ENCODE measurements at places on chromosomes 3 and 15.

- no peak for DNase-seq
Observed at GRCh38 chr3:121621491-121621890, 28.3 kb downstream of the FBXO40 start.

GRCh38 chr15:49815950-49816349 is 195.1 kb downstream of the DTWD1 start:
- DNase-seq: no peak

DNA sequence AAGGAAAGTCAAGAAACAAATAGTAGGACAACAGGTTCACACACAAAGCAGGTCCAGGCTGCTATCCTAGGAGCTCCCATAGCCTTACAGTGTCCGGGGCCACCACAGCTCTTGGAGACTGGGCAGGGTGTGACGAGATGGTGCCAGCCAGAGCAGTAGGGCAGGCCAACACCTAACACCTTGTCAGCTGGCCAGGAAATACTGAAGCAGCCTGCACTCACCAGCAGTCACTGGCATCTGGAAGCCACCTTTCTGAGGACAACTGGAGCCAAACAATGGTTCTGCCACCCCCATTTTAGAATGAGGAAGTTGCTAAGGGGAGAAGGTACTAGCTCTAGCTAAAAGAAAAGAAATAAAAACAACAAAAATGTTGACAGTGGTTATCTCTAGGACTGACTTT is 47.2 kb downstream of the CCDC12 start:
- DNase-seq: no peak

- no peak for DNase-seq
Observed at GRCh38 chr15:89352476-89352875, 17.9 kb upstream of the POLG start.

GRCh38 chr3:67882981-67883380 is 228.6 kb upstream of the SUCLG2 start:
- no peak for DNase-seq

- DNase-seq: no peak
Observed at GRCh38 chr3:115518100-115518852, 105.0 kb upstream of the GAP43 start.

GRCh38 chr3:55160241-55160983 is 232.6 kb upstream of the LRTM1 start:
- no peak for DNase-seq

- no peak for DNase-seq
Observed at GRCh38 chr3:54578417-54578816, 349.4 kb downstream of the LRTM1 start.

- no peak for DNase-seq
Observed at GRCh38 chr3:44016818-44017217, 224.9 kb upstream of the TOPAZ1 start.

GRCh38 chr15:93029836-93030429 is 59.1 kb downstream of the RGMA start:
- no peak for DNase-seq

- no peak for DNase-seq
Observed at GRCh38 chr3:104943974-104944373, 422.7 kb upstream of the ALCAM start.

DNA sequence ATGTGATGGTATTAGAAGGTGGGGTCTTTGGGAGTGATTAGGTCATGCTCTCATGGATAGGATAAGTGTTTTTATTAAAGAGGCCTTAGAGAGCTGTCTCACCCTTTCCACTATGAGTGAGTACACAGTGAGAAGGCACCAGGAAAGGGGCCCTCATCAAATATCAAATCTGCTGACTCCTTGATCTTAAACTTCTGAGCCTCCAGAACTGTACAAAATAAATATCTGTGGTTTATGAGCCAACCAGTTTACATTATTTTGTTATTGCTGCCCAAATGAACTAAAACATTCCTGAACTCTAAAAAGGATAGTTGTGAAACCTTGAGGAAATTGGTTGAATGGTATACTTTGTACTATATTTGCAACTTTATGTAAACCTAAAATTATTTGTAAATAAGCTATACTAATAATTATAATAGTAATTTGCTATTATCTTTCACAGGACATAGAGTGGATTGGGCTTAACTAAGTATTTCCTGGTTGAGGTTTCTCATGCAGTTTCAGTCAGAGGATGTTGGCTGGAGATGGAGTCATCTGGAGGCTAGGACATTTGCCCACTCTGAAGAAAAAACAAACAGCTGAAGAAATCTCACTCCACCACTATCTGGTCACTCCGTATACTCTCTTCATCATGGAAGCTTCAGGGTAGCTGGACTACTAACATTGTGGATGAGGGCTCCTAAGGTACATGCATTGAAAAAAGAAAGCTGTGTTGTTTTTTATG is 1068.6 kb upstream of the CADM2 start:
- no peak for DNase-seq

DNA sequence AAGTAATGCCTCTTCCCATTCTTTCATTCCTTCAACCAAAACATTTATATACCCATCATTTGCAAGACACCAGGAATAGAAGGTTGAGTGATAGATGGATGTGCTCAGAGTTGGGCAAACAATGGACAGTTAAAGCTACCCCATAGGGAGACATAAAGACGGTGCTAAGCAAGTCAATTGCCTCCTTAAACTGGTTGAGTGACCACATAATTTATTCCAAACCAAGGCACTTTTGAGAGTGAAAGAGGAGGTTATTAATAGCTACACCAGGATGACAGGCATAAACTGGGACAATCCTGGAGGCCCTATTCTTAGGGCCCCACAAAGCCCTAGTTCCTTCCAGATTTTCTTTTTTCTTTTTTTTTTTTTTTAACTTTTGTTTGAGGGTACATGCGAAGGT is 21.4 kb upstream of the DYNC1LI1 start:
- DNase-seq: no peak

- no peak for DNase-seq
Observed at GRCh38 chr15:60444289-60444912, 34.5 kb downstream of the ICE2 start.

- DNase-seq: no peak
Observed at GRCh38 chr3:66017591-66017990, 21.1 kb downstream of the MAGI1 start.

- DNase-seq: no peak
Observed at GRCh38 chr3:161409069-161409468, 37.8 kb upstream of the SPTSSB start.

DNA sequence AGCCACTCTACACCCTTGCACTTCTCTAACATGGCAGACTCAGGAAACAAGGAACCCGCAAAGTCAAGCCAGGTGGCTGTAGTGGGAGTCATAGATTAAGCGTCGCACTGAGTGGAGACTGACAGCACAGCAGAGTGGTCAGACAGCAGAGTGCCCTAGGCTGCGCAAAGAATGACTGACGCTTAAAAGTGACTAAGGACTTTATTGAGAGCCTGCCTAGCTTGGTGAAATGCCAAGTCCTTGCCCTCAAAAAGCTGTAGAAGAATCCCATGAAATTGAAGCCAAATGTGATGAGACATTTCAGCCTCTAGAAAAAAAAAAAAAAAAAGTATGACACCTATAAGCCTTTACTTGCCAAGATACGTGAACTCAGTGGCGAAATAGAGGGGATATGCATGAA is 30.2 kb downstream of the NCEH1 start:
- DNase-seq: no peak

- no peak for DNase-seq
Observed at GRCh38 chr15:90617668-90618097, 88.0 kb downstream of the CRTC3 start.

DNA sequence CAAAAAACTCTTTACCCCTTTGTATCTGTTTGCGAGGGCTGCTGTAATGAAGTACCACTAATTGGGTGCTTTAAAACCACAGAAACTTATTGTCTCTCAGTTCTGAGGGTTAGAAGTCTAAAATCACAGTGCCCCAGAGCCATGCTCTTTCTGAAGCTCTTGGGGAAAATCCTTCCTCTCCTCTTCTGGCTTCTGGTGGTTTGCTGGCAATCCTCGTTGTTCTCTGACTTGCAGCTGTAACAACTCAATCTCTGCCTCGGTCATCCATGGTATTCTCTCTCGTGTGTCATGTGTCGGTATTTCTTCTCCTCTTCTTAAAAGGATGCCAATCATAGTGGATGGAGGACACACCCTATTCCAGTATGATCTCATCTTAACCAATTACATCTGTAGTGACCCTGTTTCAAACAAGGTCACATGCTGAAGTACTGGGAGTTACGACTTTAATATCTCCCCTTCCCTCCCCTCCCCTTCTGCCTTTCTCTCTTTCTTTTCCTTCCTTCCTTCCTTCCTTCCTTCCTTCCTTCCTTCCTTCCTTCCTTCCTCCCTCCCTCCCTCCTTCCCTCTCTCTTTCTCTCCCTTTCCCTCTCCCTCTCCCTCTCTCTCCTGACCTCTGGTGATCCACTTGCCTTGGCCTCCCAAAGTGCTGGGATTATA is 6.5 kb upstream of the ARL8B start:
- no peak for DNase-seq

Measured in stimulated activated CD4-positive, alpha-beta T cell treated with anti-CD3 and anti-CD28 coated beads, Interleukin-1b, Interleukin-23, amount 100 ng/mL, for 24 hours (primary cell).